HT-29 (cell line): ENCODE measurements at places on chromosomes 12 and 14.

GRCh38 chr12:64650762-64651161 lies 40.5 kb downstream of the RASSF3 start:
- DNase-seq, result peak; percentile 86

DNA sequence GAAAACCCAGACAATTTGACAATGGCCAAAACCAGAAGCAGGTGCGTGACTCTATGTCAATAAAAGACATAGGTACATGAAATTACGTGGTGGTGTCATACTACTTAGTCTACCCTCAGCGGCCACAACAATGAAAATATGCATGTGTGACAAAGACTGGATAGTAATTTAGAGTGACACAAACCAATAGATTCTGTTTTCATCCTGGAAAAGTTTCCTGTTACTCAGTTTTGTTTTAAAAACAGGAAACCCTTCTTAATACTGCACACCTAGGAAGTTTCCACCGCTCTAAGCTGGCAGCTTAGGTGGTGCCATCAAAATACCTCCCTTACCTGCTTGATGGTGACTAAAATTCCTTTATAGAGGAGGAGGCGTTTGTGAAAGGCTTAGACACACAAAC lies 15.1 kb downstream of the POU6F1 start:
- no peak for DNase-seq

DNA sequence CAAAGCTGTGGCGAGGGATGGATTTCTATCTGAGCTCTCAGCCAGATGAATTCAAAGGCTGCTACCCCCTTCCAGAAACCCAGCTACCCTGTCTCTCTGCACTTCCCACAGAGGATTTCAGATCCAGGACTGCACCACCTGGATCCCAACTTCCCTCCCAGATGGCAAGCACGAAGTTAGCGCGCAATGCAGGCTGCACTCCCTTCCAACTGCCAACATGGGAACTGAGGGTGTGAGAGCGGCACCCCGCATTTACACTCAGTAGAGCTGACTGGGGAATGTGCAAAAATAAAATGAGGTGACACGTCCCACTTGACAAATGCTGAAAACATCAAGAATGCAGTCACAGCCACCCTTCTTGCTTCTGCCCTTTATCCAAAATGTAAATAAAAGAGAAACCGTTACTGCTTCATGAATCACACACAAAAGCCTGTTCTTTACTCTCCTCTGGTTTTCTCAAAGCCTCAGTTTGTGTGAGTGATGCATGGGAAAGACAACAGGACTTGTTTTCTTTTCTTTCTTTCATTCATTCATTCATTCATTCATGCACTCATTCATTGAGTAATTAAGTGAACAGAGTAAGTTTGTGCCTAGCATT lies 85.7 kb downstream of the ITPK1 start:
- DNase-seq, result no peak

DNA sequence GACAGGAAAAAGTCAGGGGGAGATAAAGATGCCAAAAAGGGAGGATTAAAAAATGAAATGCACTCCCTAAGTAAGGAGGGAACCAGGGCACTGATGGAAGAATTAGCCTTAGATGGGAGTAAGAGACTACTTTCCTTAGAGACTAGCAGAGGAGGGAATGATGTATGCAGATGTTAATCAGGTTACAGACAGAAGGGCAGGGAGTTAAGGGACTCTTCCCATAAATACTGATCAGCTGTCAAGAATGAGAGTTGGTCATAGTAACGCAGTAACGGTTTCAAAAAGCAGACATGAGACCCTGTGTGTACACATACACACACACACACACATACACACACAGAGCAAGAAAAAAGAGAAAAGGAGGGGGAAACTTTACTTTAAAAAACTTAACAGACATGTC lies 93.4 kb downstream of the PHLDA1 start:
- no peak for DNase-seq

DNA sequence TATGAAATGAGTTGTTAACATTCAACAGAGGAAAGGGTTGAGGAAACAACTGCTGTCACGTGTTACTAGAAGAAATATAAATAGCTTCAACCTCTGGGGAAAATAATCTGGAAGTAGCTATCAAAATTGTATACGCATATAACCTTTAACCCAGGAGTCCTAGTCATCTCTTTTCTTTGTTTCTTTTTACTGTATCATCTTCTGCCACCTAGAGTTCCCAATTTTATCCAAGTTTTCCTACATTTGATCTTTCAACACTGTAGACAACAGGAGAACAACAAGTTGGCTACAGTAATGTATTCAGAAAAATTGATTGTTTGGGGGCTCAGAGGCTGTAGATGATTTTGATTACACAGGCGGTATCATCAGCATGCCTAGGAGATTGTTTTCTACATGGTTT lies 453.7 kb downstream of the FSCB start:
- no peak for DNase-seq

DNA sequence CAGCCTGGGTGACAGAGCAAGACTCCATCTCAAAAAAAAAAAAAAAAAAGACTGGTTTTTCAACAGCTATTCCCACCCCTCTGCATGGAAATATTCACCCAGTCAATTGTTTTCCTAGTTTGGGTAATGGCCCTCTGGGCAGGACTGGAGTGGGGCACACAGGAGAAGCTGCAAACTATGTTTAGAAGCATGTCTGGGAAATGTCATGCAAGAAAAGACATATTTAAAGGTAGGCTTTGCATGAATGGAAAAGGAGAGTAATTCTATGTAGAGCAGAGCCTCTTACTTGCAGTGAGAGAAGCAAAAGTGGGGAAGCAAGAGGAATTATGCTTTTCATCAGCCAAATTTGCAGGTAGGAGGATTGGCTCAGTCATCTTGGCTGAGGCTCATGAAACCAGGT lies 276.5 kb upstream of the PLEKHG7 start:
- no peak for DNase-seq
